ENCODE measurements at places on chromosomes 2 and 18.

GRCh38 chr2:186572705-186573104 is 17.2 kb upstream of the ITGAV start:
- H3K36me3 ChIP-seq: no peaks in the 10 kb centered on the region
- no peaks in the 10 kb centered on the region for H3K27me3 ChIP-seq
- H3K27ac ChIP-seq: no peak overlapping the region

DNA sequence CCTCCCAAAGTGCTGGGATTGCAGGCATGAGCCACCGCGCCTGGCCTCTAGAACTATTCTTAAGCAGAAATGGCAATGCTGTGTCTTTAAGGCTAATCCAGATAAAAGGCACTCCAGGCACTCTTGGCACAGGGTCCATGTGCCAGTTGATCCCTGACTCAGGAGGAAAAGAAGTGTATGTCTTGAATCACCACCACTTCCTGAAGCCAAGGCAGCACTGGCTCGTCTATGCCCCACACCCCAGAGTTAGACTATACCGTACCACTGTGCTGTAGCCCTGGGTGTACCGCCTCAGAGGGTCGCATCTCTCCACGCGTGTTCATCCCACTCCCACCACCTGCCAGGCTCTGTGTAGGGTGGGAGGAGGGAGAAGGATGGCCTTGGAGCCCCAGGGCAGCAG is 9.0 kb downstream of the TNFRSF11A start:
- no peak overlapping the region for H3K27ac ChIP-seq
- no peaks in the 10 kb centered on the region for H3K4me1 ChIP-seq
- H3K36me3 ChIP-seq: no peaks in the 10 kb centered on the region
- H3K4me3 ChIP-seq: no peak overlapping the region
- H3K27me3 ChIP-seq: peaks cover 19% of the 10 kb centered on the region
- no peak for DNase-seq

DNA sequence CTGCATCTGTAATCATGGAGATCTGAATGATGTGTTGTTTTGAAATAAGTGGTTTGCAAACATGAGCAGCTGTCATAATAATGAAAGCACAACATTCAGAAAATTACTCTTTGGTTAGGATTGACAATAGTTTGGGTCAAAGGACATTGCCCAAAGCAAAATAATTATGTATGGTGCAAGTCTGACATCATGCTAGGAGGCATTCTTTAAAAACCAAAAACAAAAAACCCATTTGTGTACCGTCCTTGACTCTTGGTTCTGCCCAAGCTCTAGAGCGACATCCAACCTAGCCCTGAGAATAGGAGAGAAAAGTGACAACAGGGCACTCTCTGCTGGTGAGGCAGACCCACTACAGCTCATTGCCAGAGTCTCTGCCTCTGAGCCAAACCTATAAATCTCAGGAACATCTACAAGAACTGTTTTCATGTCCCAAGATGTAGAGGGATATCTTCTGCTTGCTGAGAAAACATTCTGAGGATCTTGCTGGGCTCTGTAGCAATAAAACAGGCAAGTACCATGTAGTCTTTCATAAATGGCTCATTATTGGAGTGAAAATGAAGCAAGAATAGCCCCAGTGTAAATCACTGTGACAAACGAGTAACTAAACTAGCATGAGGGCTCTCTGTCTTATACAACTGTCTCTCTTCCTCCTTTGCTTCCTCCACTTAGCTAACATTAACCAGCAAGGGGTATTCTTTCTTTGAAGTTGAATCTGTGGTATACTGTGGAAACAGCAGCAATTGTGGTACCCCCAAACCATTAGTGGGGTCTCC is 266.8 kb upstream of the CXCR4 start:
- no peaks in the 10 kb centered on the region for H3K4me1 ChIP-seq
- H3K27ac ChIP-seq: no peak overlapping the region
- no peak for DNase-seq
- no peaks in the 10 kb centered on the region for H3K27me3 ChIP-seq
- no peak overlapping the region for H3K4me3 ChIP-seq

DNA sequence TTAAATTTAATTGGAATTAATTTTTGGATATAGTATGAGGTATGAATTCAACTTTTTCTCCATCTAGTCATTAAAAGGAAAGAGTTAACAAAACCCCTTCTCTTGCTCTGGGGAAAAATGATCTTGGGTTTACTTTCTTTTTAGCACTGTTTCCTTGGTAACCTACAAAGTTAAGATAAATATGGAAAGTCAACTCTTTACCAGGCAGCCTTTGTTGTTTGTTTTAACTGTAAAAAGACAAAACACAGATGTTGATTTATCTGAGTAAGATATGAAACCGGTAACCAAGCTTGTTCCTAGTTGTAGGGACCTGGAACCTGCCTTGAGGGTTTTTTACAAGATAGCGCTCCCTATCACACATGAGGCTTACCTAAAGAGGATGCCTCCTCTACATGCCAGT is 10.1 kb upstream of the SANBR start:
- peaks cover 18% of the 10 kb centered on the region for H3K36me3 ChIP-seq
- no peaks in the 10 kb centered on the region for H3K4me1 ChIP-seq
- H3K4me3 ChIP-seq: no peak overlapping the region
- DNase-seq: no peak
- no peak overlapping the region for H3K27ac ChIP-seq
- H3K27me3 ChIP-seq: no peaks in the 10 kb centered on the region

- DNase-seq: no peak
- no peak overlapping the region for H3K27ac ChIP-seq
- no peaks in the 10 kb centered on the region for H3K4me1 ChIP-seq
- H3K4me3 ChIP-seq: no peak overlapping the region
- peaks cover 3% of the 10 kb centered on the region for H3K36me3 ChIP-seq
These were observed 14.0 kb downstream of the FTCDNL1 start for GRCh38 chr2:199836943-199837342.

Measured in suprapubic skin (tissue), 4 donors.